Vagina (tissue), 2 donors: ENCODE measurements at places on chromosomes 12 and 14. TPM values are rescaled to one million over a fixed set of nuclear protein-coding genes. Genes with fewer than 3 reads are reported as not detected.

The CCDC60 gene
- not detected for total RNA-seq

The SOAT2 gene
- total RNA-seq: 0.74 TPM

The IAPP gene
- total RNA-seq: not detected

The TAS2R9 gene
- total RNA-seq: not detected

The SART3 gene
- 44.2 TPM for total RNA-seq

The GPR132 gene
- 9.1 TPM for total RNA-seq

The KRT77 gene
- 2.5 TPM for total RNA-seq

DNA sequence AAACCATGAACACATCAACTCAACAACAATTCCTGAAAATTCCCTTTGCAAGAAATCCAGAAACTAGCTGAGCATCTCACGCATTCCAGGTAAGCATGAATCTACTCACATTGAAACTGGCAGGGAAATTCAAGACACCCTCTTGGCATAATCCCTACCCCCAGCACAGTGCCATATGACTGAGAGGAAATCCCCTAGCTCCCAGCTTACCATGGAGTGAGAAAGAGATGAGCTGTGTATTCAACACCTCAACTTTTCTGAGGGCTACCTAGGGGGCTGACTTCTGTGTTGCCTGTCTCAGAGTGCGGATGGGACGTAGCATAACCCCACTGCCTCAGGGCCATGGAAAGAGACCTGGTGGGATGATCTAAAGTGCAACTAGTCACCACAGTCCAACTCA is 37.7 kb upstream of the GPR132 start:
- H3K4me3 ChIP-seq: no peak overlapping the region
- no peak overlapping the region for H3K27ac ChIP-seq
- H3K36me3 ChIP-seq: no peaks in the 10 kb centered on the region

- H3K27me3 ChIP-seq: no peaks in the 10 kb centered on the region
- H3K4me3 ChIP-seq: peak overlapping the region; percentile 70
- DNase-seq: no peak
- peak overlapping the region; percentile 99 for H3K27ac ChIP-seq
- H3K36me3 ChIP-seq: no peaks in the 10 kb centered on the region
- peaks cover 2% of the 10 kb centered on the region for H3K4me1 ChIP-seq
These were observed 1.0 kb upstream of the SOCS2 start for GRCh38 chr12:93571365-93571924.

GRCh38 chr14:101716956-101717662 is 44.4 kb upstream of the PPP2R5C start:
- H3K27ac ChIP-seq: no peak overlapping the region
- DNase-seq: peak; percentile 79
- no peak overlapping the region for H3K4me3 ChIP-seq
- no peaks in the 10 kb centered on the region for H3K27me3 ChIP-seq
- H3K4me1 ChIP-seq: no peaks in the 10 kb centered on the region

GRCh38 chr12:107225635-107226034 is 132.3 kb upstream of the CRY1 start:
- H3K27ac ChIP-seq: no peak overlapping the region
- no peaks in the 10 kb centered on the region for H3K27me3 ChIP-seq
- no peak overlapping the region for H3K4me3 ChIP-seq
- no peak for DNase-seq

GRCh38 chr12:94147387-94147990 is 888 bp upstream of the PLXNC1 start:
- no peak for DNase-seq
- H3K27ac ChIP-seq: peak overlapping the region; percentile 79
- peaks cover 22% of the 10 kb centered on the region for H3K4me1 ChIP-seq
- peak overlapping the region; percentile 87 for H3K4me3 ChIP-seq
- H3K36me3 ChIP-seq: no peaks in the 10 kb centered on the region

DNA sequence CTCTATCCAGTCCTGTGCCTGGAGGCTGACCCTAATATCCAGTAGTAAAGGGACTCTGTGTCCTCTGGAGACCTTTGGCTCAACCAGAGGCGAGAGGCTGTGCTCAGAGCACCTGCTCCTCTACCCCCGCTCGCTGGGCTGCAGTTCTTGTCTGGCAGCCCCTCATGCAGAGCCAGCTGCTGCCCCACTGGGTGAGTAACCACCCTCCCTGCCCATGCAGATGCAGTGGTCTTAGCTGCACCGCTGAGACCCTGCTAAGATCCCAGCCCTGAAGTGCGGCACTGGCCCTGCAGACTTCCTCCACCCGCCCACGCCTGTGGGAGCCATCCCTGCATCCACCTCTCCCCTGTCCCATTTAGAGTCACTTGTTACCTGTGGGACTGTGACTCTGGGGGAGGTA is 347.5 kb upstream of the SFSWAP start:
- H3K4me1 ChIP-seq: peaks cover 15% of the 10 kb centered on the region
- H3K36me3 ChIP-seq: no peaks in the 10 kb centered on the region
- H3K27me3 ChIP-seq: no peaks in the 10 kb centered on the region
- DNase-seq: no peak
- H3K4me3 ChIP-seq: no peak overlapping the region

GRCh38 chr12:44618946-44619345 is 257.2 kb downstream of the NELL2 start:
- DNase-seq: no peak
- no peaks in the 10 kb centered on the region for H3K4me1 ChIP-seq
- no peaks in the 10 kb centered on the region for H3K36me3 ChIP-seq
- H3K27ac ChIP-seq: no peak overlapping the region

DNA sequence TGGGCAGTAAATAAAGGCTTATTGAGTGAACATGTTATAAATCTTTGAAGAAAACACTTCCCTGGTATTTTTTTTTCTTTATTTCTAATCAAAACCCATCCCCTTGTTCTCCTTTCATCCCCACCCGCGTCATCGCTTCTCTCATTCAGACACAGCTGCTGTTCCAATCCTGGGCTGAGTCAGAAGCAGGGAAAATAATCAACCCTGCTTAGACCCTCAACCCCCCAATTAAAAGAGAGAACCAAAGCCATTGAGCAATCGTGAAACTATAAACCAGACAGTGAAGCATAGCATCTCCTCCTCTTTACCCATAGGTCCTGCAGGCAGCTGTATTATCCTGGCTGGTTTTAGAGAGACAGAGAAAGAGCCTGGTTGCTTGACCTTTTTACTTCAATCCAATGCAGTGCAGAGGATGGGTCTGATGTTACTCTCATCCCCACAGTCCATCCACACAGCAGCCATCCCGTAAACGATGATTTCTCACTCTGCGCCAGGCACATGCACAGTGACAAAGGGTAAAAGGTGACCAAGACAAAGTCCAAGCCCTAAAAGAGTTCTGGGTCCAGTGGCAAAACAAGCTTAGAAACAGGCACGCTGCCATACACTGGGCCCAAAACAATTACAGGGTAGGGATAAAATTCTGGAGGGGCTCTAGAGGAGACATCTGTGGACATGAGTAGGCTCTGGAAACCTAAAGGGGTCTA is 238.3 kb downstream of the GALC start:
- H3K4me3 ChIP-seq: no peak overlapping the region
- H3K27me3 ChIP-seq: no peaks in the 10 kb centered on the region
- DNase-seq: no peak
- H3K4me1 ChIP-seq: no peaks in the 10 kb centered on the region
- H3K27ac ChIP-seq: no peak overlapping the region

DNA sequence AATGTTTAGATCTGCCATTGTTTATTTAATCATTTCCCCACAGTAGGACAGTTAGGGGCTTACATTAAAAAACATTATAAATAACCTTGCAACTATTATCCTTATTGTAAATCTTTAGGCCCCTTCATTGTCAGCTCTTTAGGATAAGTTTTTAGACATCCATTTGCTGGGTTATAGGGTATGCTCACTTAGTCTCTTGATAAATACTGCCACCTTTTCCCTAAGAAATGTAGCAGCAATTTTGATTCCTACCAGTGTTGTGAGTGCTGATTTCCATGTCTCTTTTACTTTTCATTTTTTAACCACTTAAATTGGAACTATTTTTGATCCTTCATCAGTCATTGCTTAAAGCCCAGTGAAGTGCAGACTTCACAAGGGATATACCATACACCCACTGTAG is 94.4 kb downstream of the AVPR1A start:
- no peak overlapping the region for H3K27ac ChIP-seq
- H3K4me3 ChIP-seq: no peak overlapping the region
- no peaks in the 10 kb centered on the region for H3K36me3 ChIP-seq
- no peaks in the 10 kb centered on the region for H3K27me3 ChIP-seq
- no peak for DNase-seq
- H3K4me1 ChIP-seq: no peaks in the 10 kb centered on the region

DNA sequence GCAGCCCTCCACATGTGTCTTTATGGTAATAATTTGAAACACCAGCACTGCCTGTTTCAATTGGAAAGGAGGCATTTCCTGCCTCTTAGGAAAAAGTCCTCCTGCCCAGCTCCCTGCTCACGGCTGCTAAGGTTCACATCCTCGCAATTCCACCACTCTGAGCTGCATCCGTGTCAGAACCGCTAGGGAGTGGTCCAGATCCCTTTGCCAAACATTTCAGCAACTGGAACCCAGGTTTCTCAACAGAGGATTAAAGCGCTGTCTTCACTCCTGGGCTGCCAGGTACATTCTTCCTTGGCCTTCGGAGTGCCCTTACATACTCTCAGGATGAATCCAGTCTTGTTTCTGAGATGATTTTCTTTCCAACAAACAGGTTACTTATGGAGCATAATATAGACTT is 23.3 kb downstream of the C14orf132 start:
- H3K36me3 ChIP-seq: no peaks in the 10 kb centered on the region
- DNase-seq: no peak
- H3K4me3 ChIP-seq: no peak overlapping the region
- no peak overlapping the region for H3K27ac ChIP-seq
- peaks cover 8% of the 10 kb centered on the region for H3K4me1 ChIP-seq
- H3K27me3 ChIP-seq: no peaks in the 10 kb centered on the region

DNA sequence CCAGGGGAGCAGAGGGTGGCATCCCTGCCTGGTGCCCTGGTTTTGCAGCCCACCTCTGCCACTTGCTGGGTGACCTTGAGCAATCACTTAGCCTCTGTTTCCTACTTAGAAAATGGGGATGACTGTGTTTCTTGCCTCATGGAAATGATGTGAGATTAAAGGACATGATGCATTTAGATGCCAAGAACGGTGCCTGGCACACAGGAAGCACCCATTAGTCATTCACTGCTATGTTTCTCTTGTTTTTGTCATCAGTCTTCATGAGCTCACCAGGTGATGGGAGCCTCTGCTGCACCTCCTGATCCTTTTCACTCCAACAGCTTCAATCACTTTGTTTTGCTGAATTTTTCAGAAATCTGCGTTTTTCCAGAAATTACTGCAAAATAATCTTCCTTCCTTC is 23.6 kb upstream of the ATF1 start:
- H3K36me3 ChIP-seq: peaks cover 9% of the 10 kb centered on the region
- H3K4me1 ChIP-seq: no peaks in the 10 kb centered on the region
- no peak for DNase-seq
- H3K27me3 ChIP-seq: no peaks in the 10 kb centered on the region
- no peak overlapping the region for H3K27ac ChIP-seq

DNA sequence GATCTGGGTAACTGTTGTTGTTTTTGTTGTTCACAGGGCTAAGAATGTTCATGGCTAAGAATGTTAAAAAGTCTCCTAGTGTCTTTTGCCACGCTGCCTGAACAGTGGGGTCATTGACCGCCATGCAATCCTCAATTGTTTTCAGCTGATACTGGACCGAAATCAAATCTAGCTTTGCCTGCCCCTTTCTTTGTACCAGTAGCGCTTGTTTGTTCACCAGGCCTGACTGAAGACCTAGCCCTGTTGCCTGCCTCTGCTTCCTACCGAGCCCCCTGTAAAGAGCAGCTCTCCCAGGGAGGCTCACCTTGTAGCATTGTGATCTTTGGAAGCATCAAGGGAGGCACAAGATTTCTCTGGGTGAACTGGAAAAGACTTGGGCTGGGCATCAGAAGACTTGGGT is 6.7 kb downstream of the PSEN1 start:
- H3K27ac ChIP-seq: no peak overlapping the region
- H3K27me3 ChIP-seq: no peaks in the 10 kb centered on the region
- H3K4me1 ChIP-seq: peaks cover 40% of the 10 kb centered on the region
- no peak overlapping the region for H3K4me3 ChIP-seq
- H3K36me3 ChIP-seq: no peaks in the 10 kb centered on the region

- H3K27ac ChIP-seq: peak overlapping the region; percentile 70
- no peaks in the 10 kb centered on the region for H3K36me3 ChIP-seq
- H3K27me3 ChIP-seq: no peaks in the 10 kb centered on the region
- peak; percentile 61 for DNase-seq
- H3K4me1 ChIP-seq: peaks cover 12% of the 10 kb centered on the region
These were observed 116.4 kb downstream of the DICER1 start for GRCh38 chr14:95040708-95041476.

DNA sequence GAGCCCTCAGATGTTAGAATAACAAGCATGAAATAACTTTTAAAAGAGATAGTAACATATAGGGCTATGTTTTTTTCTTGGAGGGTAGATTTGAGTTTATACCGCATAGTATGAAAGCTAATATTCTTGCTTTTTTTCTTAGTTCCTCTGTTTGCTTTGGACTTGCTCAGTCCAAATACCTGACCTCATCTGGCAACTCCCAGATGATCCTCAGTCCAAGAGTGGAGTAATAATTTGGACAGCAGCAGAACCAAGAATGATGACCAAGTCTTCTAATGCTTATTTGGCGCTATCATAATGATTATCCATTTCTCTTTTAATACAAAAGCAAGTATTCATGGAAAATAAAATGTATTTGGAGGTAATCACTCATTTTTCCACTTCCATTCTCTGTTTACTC is 45.6 kb downstream of the GUCY2C start:
- H3K27me3 ChIP-seq: no peaks in the 10 kb centered on the region
- H3K4me1 ChIP-seq: no peaks in the 10 kb centered on the region
- no peak overlapping the region for H3K4me3 ChIP-seq

- DNase-seq: no peak
- peaks cover 27% of the 10 kb centered on the region for H3K4me1 ChIP-seq
- no peaks in the 10 kb centered on the region for H3K27me3 ChIP-seq
- H3K36me3 ChIP-seq: no peaks in the 10 kb centered on the region
- no peak overlapping the region for H3K27ac ChIP-seq
- H3K4me3 ChIP-seq: peak overlapping the region; percentile 21
These were observed 8.3 kb upstream of the MTA1 start for GRCh38 chr14:105411017-105411941.

DNA sequence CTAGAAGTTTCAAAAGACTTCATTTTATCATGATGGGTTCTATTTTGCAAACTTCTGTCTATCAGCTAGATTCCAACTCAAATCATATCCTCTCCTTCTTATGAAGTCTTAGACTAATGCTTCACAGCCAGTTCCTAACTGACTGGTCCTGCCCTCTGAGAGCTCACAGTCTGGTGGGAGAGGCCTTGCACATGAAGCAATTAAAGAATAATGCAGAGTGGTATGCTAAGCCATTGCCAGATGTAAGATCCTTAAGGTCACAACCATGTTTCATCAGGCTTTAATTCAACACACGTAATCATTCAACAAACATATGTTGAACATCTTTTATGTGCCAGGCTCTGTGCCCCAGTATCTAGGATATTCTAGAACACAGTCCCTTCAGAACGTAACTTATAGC is 125.8 kb upstream of the TMPO start:
- no peaks in the 10 kb centered on the region for H3K36me3 ChIP-seq
- H3K27ac ChIP-seq: no peak overlapping the region
- no peak overlapping the region for H3K4me3 ChIP-seq
- H3K27me3 ChIP-seq: no peaks in the 10 kb centered on the region

GRCh38 chr14:90615517-90616060 is 200.6 kb downstream of the TTC7B start:
- no peak overlapping the region for H3K4me3 ChIP-seq
- H3K27ac ChIP-seq: no peak overlapping the region
- H3K36me3 ChIP-seq: no peaks in the 10 kb centered on the region
- H3K4me1 ChIP-seq: peaks cover 15% of the 10 kb centered on the region
- H3K27me3 ChIP-seq: no peaks in the 10 kb centered on the region
- no peak for DNase-seq

GRCh38 chr12:106058256-106059182 is 80.2 kb downstream of the NUAK1 start:
- H3K36me3 ChIP-seq: no peaks in the 10 kb centered on the region
- no peak overlapping the region for H3K4me3 ChIP-seq
- peak; percentile 75 for DNase-seq
- no peaks in the 10 kb centered on the region for H3K27me3 ChIP-seq
- peaks cover 11% of the 10 kb centered on the region for H3K4me1 ChIP-seq
